NCI-H510A (cell line): ENCODE measurements at places on chromosomes 7 and 10.

DNA sequence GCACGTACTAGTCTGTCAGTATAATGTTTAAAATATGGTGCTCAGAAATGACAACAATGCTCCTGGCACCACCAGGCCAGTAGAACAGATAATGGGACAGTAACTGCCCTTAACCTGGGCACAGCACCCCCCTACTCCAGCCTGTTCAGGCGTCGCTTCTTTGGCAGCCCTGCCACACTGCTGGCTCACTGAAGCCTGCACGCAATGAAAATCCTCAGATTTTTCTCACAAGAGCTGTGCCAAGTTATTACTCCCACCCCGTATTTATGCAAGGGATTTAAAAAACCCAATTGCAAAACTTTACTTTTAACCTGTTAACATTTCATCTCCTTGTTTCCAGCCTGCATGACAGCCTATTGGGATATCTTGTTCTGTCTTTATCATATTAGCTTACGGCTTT lies 56.6 kb upstream of the LAMB1 start:
- DNase-seq = no peak

- no peak for DNase-seq
Observed at GRCh38 chr7:46681865-46682503, 760.9 kb upstream of the IGFBP3 start.

- DNase-seq = no peak
Observed at GRCh38 chr10:128040096-128040495, 86.1 kb downstream of the MKI67 start.

DNA sequence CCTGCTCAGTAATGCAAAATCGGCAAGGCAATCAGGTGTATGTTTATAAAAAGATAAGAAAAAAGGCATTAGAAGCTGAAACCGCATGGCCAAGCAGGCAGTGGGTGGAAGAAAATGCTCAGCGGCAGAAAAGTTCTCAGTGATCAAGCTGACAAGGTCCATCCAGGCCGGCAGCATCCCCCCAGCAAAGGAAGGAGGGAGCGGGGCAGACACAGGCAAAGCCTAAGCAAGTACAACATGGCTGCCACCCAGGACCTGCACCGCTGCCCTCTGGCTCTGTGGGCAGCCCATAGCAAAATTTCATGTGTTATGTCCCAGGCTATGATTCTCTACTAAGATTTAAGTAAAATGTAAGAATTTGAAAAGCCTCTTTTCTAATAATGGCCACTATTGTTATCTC lies 45.4 kb downstream of the MRPS24 start:
- DNase-seq = no peak

- DNase-seq = no peak
Observed at GRCh38 chr10:3099291-3100092, 32.1 kb downstream of the PFKP start.

DNA sequence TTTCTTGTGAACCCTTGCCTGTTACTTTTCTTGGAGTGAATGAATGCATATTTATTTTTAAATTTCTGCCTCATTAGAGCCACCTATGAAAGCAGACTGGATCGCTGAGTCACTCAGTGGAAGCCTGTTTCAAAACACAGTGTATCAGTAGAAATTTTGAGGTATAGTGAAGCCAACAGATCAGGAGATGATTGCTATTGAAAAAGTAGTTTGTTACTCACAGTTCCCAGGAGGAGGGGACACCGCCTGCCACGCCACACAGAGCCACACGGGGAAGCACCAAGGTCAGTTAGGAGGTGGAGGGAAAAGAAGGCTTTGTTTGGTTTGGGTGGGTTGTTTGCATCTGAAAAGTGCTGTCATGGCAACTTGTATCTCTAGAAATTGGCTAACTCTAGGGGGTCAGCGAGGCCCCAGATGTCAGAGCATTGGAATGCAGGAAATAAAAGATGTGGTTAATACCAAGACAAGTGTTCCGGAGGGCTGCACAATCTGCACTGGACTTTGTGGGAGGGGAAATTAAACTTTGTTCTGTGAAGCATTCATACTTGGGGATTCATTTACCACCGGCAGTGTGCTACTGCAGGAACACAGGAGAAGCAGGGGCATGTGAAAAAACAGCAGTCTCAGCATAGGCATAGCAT lies 106.4 kb upstream of the SDK1 start:
- DNase-seq = no peak

DNA sequence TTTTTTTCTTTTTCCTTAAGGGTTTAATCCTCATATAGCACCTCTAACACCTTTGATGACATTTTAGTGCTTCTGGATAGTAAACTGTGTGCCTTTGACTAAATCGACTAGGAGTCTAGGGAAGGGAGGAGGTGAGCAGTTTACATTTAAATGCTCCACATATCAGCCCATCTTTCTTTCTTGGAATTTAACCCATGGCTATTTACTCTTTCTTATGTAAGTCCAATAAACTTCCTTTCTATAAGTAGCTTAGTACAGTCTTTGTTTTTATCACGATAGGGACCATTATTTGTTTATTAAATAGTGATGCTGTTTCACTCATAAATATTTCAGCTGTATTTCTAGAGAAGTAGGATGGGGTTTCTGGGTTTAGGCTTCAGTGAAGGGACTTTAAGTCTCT lies 669.9 kb downstream of the AUTS2 start:
- no peak for DNase-seq

DNA sequence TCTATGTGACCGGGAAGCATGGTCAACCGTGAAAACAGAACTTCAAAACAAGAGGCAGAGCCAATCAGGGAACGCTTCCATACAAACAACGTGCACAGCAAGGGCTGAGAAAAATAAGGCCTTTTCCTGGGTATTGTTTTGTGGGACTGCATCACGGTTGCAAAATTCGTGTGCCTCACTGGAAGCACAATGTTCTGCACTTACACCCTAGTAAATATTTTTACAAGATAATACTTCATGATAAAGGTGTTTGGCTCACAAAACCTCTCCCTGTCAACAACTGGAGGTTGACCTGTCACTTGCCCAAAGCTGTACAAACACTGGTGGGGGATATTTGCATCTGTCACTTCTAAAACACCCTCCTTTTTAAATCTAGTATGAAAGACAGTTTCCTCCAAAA lies 37.0 kb downstream of the KLF6 start:
- no peak for DNase-seq

DNA sequence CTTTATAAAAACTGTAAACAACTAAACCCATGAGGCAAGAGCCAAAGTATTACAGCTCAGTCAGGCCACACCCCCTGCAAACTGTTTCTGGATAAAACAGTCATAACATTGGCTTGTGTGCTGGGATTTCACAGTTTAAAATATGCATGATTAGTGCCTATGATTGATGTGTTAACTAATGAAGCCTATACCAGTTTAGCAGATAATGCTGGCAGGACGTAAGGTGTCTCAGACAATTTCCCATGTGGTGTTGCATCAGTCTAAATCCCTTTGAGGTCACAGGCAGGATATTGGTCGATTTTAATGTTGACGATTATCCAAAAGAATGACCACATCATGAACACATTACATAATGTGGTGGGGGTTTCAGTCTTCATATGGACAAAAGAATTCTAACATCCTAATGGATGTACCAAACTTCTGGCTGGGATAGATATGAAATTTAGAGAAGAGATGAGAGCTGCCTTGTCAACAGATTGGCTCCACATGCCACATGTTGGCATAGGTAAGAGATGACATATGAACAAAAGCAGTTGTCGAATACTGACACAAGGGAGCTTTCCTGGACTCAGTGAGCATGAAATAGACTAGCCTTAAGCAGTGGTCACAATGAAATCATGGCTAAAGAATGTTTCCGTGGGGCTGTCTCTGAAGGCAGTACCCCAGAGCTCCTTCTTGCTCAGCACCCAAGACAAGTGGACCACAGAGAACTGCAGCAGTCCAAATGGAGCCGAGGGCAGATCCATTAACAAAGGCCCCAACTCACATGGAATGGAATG lies 445.6 kb downstream of the GFRA1 start:
- DNase-seq = no peak

DNA sequence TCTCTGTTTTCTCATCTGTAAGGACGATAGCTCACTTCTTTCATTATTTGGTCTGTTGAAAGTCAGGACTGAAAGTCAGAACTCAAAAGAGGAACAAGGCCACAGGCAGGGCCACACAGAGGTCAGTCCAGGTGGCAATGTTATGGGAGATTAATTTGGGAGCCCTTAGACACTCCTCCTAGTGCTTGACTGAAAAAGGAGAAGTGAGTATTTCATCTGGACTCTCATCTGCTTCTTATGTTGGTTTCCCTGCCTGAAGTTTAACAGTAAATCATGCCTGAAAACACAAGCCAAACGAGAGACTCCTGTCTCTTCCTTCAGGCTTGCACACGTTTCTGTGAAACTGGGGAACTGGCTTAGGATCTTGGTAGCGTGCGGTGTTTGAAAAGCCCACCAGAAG lies 248.5 kb downstream of the BUB3 start:
- no peak for DNase-seq

- no peak for DNase-seq
Observed at GRCh38 chr10:59008452-59008851, 168.0 kb upstream of the PHYHIPL start.

- DNase-seq = no peak
Observed at GRCh38 chr10:17954861-17955260, 3.1 kb downstream of the SLC39A12 start.

DNA sequence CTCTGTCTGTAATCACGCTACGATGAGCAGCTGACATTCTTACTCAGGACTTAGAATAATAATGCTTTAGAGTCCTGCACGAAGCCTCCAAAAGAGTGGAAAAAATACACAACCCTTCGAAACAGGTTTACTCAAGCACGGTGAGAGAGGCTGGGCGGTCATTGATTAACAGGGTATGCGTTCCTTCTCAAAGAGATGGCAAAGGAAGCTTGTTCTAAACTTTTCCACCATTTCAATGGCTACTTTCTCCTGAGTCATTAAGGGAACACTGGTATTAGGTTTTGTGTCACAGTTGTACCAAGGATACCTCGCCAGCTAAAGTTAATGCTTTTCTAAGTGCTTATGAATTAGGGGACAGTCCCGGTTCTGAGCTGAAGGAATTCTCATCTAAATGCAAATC lies 141.9 kb upstream of the RHEB start:
- no peak for DNase-seq

GRCh38 chr7:37052705-37053104 lies 328.4 kb upstream of the AOAH start:
- DNase-seq = no peak

GRCh38 chr7:68321076-68321639 lies 1277.1 kb upstream of the AUTS2 start:
- peak; percentile 19 for DNase-seq

- DNase-seq = no peak
Observed at GRCh38 chr7:32489788-32490126, 423 bp downstream of the LSM5 start.

DNA sequence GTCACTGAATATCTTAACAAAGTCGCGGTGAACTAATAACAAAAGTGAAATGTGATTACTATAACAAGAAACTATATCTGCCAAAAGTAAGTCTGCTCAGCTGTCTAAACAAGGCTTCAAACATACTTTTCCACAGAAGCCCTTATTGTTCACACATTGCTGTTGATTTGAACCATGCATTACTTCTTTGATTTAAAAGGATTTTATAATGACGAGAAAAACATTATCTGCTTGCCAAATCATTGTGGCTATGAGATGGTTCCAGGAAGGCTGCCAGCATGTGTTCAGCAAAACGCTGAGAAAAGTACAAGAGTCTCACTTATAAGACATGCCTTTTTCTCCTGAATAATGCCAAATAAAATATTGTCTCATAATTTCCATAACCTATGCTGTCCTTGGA lies 24.4 kb downstream of the RNF133 start:
- DNase-seq = no peak

GRCh38 chr10:51255381-51255780 lies 181.1 kb downstream of the PRKG1 start:
- DNase-seq = no peak

DNA sequence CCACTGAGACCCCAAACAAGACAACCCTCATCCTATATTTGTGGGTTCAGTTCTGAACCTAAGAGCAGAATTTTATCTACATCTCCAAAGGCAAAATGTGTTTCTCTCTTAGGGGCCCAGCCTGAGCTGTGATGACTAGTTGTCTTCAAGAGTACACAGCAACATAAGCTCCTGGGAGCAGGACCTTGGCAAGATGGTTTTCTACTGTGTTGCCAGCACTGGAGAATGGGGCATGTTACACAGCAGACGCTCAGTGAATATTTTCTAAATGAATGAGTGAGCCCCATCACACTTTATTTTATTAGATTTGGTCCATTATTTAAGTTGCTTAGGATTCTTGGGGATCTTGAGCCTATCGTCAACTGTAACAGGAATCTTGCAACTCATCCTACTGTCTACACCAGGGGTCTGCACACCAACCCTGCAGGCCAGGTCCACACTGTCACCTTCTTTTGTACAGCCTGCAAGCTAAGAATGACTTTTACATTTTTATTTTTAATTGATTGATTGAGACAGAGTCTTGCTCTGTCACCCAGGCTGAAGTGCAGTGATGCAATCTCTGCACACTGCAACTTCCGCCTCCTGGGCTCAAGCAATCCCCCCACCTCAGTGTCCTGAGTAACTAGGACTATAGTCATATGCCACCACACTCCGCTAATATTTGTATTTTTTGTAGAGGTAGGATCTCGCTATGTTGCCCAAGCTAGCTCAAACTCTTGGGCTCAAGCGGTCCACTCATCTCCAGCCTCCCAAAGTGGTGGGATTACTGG lies 347.1 kb downstream of the FGFR2 start:
- no peak for DNase-seq

- no peak for DNase-seq
Observed at GRCh38 chr7:30082686-30083085, 52.1 kb upstream of the MTURN start.

DNA sequence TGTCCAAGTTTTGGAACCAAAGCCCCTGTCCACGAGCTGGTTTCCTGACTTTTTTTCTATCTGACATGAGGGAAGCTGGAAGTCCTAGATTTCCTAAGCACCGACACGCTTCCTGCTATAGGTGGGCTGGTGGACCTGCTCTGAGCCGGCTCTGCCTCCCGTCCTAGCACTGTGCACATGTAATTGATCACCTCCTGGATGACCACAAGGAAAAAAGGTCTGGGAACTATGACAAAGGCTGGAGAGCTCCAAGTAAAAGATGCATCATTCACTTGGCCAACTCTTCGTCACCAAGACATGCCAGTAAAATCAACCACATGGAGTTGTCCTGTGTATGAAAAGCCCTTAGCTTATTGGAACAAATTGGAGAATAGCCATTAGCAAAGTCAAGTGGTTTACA lies 104.8 kb downstream of the ITIH5 start:
- no peak for DNase-seq

DNA sequence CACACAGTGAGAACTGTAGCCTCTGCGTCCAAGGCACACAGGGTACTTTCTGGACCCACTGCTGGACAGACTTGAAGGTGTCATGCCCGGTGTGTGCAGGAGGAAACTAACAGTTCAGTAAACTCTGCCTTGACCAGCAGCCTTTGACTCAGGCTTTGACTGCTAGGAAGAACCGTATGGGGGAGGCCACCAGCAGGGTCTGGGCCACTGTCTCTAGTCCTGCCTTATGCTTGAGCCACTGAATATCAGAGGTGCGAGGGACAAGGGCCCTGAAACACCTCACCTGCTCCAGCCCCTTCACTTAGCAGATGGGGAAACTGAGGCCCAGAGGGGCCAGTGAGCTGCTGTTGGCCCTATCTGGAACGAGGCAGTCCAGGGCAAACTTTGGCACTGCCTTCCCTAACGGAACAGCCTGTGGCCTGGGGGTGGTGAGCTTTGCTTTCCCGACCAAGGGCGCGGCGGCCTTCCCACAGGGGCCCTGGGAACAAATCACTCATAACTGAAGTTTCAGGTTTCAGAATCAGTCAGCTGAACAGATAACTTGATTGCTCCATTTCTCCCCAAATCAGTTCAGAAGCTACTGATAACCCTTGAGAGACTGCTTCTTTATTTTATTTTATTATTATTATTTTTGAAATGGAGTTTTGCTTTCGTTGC lies 130.0 kb downstream of the FAM53B start:
- no peak for DNase-seq
